ENCODE measurements at places on chromosomes 4 and X.

DNA sequence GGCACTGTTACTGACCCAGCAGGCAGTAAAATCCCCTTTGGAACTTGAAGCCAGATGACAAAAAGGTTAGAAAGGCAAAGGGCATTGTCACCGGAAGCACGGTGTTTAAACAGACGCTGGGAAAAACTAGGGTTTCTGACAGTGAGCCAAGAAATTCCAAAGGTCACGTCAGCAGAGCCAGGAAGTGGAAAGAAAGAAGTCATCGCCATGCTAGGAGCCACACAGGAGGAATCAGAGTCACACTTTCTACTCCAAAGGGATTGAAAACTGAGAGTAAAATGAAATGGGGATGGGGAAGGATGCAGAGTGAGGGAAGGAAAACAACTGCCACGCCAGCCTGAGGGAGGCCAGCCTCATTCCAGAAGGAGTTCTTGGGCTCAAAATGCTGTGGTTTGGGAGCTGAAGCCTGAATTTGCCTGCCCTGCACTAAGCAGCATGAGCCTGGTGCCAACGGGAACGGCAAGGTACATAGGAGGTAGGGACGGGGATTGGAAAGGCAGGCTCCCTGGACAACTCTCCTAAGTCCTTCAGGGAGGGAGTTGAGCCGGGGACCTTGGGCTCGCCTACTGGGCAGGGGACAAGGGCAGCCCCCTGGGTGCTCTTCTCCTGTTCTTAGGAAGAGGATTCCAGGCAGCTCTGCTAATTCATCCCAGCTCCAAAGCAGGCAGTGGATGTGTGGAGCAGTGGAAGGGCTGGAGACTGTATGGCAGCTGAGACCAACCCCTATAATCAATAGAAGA, 66.8 kb downstream of the SOWAHB start:
- DNase-seq = no peak

- no peak for DNase-seq
Observed at GRCh38 chrX:29487714-29488113, 727.6 kb upstream of the MAGEB2 start.

- DNase-seq = peak; percentile 51
Observed at GRCh38 chr4:166324321-166324720, 451.3 kb downstream of the TLL1 start.

DNA sequence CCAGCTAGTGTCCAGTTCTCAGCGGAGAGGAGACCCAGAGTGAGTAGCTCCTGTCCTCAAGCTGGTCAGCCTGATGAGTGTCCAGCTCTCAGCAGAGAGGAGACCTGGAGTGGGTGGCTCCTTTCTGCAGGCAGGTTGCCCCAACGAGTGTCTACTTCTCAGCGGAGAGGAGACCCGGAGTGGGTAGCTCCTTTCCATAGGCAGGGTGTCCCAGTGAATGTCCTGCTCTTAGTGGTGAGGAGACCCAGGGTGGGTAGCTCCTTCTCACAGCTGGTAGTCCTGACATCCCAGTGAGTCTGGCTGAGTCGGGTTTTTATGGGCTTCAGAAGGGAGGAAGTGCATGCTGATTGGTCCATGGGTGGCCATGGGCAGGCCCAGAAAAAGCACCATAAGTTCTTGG, 55.7 kb upstream of the NUDT6 start:
- DNase-seq = no peak

- no peak for DNase-seq
Observed at GRCh38 chrX:130895299-130895698, 7.7 kb downstream of the ENOX2 start.

DNA sequence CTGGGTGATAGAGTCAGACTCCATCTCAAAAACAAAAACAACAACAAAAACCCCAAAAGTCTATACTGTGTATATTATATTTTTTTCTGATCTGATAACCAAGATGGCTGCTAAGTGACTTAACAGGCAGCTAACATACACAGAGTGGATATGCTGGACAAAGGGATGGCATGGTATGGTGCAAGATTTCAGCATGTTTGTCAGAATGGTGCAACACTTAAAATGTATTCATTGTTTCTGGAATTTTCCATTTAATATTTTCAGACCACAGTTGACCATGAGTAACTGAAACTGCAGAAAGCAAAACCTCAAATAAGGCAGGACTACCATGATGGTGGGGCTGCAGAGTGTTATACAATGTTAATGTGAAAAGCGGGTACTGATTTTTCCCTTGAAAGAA, 6.1 kb upstream of the BOD1L1 start:
- no peak for DNase-seq
